ENCODE measurements at places on chromosomes 11 and 22. TPM values are rescaled to one million over a fixed set of nuclear protein-coding genes. Genes with fewer than 3 reads are reported as not detected.

EED gene
- total RNA-seq, result 143 TPM

C22orf31 gene
- not detected for total RNA-seq

ARRB1 gene
- 47.8 TPM for total RNA-seq

TRIM6 gene
- total RNA-seq, result 0.31 TPM

Data from natural killer cell treated with Interleukin-12 subunit alpha and Interleukin-12 subunit beta and Interleukin-15 and Interleukin-18, amount 100 ng/mL, for 72 hours (primary cell).